ENCODE measurements at places on chromosomes 13 and 19.

DNA sequence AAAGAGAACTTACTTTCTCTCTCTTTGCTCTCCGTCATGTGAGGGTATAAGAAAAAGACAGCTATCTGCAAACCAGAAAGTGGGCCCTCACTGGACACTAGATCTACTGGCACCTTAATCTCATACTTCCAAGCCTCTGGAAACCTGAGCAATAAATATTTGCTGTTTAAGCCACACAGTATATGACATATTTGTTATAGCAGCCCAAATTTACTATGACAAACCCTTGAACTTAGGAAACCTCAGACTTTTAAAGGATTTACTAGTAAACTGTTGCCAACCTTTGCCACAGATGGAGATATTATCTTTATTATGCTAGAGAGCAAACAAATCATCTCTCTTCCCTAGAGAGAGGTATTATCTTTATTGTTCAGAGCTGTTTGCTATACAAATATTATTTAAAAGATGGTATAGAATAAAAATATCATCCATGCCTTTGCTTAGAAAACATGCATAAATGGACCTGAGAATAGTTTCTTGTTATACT is 1446.1 kb downstream of the SLITRK1 start:
- DNase-seq = no peak

- DNase-seq = no peak
Measured at GRCh38 chr19:47109541-47110375, 3.8 kb downstream of the ZC3H4 start.

- no peak for DNase-seq
Measured at GRCh38 chr19:56174086-56174485, 1.7 kb upstream of the GALP start.

- no peak for DNase-seq
Measured at GRCh38 chr13:107928762-107929161, 286.6 kb downstream of the LIG4 start.

DNA sequence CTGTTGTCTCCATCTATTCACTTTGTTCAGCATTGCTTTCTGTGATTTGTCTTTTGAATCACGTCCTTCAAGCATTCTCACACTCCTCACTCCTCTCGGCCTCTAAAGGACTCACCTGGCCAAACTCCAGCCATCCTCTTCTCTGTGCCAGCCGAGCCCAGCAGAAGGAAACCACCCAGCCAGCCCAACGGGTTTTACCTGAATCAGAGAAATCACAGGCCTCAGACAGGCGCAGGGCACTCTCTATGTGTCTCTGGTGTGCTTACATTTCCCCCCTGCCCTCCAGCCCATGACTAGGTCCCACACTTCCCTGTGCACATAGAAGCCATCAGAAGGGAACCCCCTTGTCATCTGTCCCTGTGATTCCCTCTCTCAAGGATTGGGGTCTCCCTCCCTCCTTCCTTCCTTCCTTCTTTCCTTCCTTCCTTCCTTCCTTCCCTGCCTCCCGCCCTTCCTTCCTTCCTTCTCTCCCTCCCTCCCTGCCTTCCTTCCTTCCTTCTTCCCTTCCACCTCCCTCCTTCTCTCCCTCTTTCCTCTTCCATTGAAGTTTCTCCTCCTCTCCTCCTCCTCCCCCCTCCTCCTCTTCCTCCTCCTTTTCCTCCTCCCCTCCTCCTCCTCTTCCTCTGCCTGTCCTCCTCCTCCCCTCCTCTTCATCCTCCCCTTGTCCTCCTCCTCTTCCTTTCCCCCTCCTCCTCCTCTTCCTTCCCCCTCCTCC is 8.8 kb upstream of the ZNF541 start:
- no peak for DNase-seq

DNA sequence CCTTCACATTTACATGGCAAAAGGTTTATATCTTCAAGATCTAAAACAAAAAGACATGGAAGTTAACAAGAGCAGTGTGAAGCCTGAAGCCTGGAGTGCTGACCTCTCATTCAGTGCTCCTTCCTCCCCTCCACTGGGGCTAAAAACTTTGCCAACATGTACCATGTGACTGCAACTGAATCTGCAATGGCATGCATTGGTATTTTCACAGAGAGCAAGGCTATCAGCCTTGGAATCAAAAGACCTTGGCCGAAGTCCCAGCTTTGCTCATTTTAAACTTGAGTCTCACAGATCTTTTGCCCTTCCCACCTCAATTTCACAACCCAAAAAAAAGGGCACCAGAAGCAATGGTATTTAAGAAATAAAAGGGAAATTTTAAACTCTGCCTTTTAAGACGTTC is 325.1 kb downstream of the DCT start:
- DNase-seq = no peak

GRCh38 chr19:1416014-1416841 is 8.8 kb downstream of the DAZAP1 start:
- DNase-seq = no peak

DNA sequence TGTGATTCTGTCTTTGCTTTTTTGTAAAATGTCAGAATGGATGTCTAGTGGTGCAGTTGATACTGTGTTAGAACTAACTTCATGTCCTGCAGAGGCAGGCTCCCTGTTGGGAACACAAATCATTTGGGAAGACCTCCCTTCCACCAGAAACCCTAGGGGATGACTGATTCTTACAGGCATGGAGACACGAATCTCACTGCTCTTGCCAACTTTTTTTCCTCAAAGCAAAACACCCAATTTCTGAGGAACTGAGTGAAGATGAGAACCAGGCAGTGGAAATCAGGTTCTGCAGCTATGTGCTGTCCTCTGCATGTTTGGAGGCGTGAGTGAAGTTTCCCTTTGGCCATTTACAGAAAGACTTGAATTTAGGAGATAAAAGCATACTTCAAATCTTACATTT is 87.5 kb upstream of the CSNK1A1L start:
- DNase-seq = no peak

DNA sequence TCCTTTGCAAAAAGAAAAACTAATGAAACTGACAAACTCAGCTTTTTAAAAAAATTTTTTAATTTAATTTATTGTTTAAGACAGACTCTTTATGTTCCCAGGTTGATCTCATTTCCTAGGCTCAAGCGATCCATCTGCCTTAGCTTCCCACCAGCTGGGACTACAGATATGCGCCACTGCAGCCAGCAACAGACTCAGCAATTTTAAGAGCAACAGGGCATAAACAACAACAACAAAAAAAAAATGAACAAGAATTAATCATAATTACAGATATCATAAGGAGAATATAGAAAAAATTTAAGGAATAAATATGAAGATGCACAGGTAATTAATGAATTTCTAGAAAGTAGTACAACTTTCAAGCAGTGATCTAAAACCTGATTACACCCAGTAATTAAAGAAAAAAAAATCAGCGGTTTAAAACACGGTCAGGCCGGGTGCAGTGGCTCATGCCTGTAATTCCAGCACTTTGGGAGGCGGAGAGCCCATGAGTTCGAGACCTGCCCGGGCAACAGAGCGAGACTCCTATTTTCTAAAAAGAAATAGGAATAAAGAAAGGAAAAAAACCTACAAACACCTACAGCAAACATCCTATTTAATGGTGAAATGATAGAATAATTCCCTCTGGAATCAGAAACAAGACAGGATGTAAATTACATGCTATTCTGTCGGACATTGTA is 1.4 kb downstream of the ZNF699 start:
- no peak for DNase-seq

- DNase-seq = no peak
Measured at GRCh38 chr19:55346725-55347441, 7.2 kb downstream of the KMT5C start.

DNA sequence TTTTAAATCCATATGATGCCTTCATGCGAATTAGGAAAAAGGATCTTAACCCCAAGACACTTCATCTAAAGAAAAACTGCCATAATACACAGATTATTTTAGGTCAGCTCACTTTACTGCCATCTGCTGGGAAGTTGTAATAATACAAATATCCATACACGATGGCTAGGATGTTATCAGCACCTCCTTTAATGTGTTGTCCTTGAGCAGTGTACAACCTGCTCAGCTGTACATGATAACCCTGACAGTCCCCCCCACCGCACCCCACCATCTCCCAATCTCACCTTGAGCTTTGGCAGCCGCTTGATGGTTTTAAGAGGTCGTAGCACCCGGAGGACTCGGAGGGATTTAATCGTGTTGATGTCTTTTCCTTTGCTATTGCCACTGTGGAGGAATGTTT is 112.2 kb downstream of the IER2 start:
- DNase-seq = no peak

DNA sequence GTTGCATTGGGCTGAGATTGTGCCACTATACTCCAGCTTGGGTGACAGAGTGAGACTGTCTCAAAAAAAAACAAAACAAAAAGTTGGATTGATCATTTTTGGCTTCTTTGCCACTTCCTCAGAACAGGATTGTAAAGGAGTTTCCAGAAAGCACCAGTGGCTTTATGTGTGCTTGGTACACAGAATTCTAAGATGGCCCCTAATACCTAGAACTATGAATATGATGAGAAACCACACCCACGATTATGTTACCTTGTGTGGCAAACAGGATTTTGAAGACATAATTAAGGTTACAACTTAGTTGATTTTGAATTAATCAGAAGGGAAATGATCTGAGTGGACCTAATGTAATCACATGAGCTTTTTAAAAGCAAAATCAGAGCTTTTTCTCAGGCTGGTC is 26.5 kb downstream of the CEACAM1 start:
- no peak for DNase-seq

GRCh38 chr13:28094306-28094705 is 6.1 kb downstream of the FLT3 start:
- no peak for DNase-seq

DNA sequence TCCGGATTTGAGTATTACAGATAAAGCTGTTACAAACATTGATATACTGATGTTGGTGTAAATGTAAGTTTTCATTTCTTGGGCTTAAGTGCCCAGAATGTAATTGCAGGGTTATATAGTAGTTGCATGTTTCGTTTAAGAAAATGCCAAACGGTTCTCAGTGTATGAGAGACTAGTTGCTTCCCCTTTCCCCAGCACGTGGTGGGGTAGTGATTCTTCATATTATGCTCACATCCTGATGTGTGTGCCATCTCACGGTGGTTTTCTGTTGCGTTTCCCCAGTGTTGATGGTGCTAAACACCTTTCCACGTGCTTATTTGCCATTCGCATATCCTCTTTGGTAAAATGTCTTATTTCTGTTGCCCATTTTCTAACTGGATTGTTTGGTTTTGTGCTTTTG is 34.7 kb upstream of the F7 start:
- no peak for DNase-seq

- no peak for DNase-seq
Measured at GRCh38 chr13:35787937-35788336, 311.4 kb upstream of the MAB21L1 start.

- DNase-seq = no peak
Measured at GRCh38 chr13:41678848-41679247, 221.5 kb downstream of the RGCC start.

- no peak for DNase-seq
Measured at GRCh38 chr13:20159646-20160305, 1.1 kb downstream of the GJA3 start.

GRCh38 chr19:44344255-44344654 is 12.2 kb downstream of the ZNF112 start:
- no peak for DNase-seq

DNA sequence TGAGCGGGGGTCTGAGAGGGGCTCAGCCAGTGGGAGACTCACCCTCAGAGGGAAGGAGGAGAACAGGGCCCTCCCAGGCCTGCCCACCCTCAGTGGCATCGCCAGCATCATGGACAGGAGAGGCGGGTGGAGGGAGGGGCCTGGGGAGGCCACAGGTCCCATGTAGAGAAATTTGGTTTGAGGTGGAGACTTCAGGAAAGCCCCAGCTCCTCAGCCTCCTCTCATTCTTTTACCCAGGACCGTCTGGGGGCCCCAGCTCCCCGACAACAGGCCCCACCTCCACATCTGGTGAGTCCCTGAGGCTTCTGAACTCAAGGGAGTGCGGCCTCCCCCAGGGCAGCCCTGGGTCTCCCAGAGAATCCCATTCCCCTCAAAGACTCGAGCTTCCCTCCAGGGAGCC is 3.1 kb downstream of the LILRB1 start:
- DNase-seq = no peak
